ENCODE measurements at places on chromosomes 5 and 9.

- DNase-seq: no peak
Measured at GRCh38 chr9:3855929-3856328, 330.1 kb upstream of the RFX3 start.

GRCh38 chr5:102211165-102211564 lies 84.9 kb downstream of the SLCO4C1 start:
- DNase-seq: no peak

DNA sequence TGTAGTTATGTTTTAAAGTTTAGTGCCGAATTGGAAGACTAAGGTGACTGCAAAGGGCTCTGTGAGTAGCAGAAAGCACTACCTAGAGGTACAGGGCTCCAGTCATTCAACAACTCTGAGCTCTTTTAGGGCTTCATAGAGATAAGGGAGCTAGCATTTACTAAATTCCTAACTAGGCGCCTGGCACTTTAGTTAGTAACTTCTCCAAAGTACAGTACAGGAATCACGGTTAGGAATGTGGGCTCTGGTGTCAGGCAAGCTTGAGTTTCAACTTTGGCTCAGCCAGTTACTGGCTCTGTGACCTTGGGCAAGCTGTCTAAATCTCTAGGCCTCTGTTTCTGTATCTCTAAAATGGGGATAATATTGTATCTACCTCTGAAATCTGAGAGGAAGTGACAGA lies 115.3 kb downstream of the SLIT3 start:
- DNase-seq: no peak

DNA sequence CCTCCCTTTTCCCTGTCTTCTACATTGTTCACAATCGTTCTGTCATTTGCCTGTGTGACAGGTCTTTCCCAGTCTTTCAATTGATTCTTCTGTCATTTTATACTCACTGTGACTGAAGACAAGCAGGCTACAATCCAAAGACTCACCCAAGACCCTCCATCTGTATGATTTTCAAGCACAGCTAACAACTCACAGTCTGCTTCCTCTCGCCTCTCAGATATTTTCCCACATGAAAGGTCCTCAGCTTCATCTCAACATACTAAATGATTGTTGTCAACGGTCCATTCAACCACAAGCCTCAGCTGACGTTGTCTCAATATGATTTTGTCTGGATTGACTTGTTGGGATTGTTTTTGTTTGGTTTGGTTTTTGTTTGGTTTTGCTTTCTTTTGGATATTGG lies 346.5 kb downstream of the NFIB start:
- no peak for DNase-seq

DNA sequence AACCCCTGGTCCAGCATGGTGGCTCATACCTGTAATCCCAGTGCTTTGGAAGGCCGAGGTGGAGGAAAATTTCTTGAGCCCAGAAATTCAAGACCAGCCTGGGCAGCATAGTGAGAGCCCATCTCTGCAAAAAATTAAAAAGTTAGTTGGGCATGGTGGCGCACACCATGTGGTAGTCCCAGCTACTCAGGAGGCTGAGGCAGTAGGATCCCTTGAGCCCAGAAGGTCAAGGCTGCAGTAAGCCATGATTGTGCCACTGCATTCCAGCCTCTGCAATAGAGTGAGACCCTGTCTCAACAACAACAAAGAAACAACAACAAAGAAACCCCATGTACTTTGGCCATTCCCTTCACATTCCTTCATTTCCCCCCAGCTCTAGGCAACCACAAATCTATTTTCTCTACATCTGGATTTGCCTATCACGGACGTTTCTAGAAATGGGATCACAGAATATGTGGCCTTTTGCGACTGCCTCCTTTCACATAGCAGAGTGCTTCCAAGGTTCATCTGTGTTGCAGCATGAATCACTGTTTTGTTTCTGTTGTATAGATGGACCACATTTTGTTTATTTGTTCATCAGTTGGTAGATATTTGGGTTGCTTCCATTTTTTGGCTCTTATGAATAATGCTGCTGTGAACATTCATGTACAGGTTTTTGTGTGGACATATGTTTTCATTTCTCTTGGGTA lies 17.9 kb downstream of the MIGA2 start:
- no peak for DNase-seq

- DNase-seq: no peak
Measured at GRCh38 chr5:64221911-64222310, 56.3 kb downstream of the RNF180 start.

GRCh38 chr9:91817493-91818224 lies 132.4 kb downstream of the ROR2 start:
- peak; percentile 90 for DNase-seq

- no peak for DNase-seq
Measured at GRCh38 chr5:15927710-15928380, 251.7 kb downstream of the MARCHF11 start.

- no peak for DNase-seq
Measured at GRCh38 chr5:179411161-179411841, 66.0 kb upstream of the ADAMTS2 start.

- no peak for DNase-seq
Measured at GRCh38 chr9:76878933-76879332, 27.0 kb downstream of the PRUNE2 start.

GRCh38 chr5:35819026-35819425 lies 37.7 kb upstream of the IL7R start:
- no peak for DNase-seq

DNA sequence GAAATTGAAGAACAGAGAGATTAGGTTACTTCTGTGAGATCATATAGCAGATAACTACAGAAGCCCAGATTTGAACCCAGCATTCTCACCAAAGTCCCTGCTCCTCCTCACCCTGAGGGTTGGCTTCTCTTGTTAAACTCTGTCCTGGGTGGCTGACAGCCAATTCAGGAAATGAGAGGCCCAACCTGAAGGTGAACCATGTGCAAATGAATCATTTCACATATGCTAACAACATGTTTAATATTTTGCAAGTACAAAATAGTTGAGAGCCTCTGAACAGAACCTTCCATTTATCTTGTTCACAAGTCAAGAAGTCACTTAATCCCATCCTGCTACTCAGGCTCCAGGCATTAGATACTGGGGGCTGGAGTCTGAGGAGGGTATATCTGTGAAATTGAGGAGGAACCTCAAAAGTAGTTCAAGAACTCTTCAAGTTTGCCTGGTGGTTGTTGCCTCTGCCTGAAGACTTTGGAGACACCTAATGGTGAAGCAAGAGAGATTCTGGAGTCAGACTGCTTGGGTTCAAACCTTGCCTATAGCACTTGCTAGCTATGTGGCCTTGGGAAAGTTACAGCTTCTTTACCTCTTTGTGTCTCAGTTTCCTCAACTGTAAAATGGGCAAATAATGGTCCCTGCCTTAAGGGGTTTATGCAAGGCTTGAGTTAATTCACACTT lies 564.0 kb downstream of the PSAT1 start:
- DNase-seq: peak; percentile 73

DNA sequence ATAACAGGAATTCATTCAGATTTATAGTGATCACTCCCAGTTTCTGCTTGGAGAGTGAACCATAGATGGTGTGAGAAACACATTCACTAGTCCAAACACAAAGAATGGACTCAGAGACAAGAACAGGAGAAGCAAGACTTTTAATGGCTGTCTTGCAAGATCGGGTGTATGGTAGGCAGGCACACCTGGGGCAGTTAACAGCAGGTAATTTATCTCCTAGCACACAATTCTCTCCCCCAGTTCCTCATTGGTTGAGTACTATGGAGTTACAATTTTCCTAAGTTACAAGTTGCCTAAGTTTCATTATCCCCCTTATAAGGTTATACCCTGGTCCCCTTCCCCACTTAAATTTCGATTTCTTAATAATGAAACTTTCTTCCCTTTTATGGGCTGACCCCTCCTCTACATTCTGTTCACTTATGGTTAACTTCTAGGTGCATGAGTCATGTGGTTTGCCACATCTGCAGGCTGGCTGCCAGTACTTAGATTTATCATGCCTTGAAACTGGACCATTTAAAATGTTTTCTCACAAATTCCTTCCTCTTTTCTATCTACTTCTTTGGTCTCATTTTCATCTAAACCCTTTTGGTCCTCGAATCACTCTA lies 623.3 kb downstream of the HINT1 start:
- DNase-seq: peak; percentile 82

- no peak for DNase-seq
Measured at GRCh38 chr9:68672215-68672614, 32.8 kb upstream of the PIP5K1B start.

DNA sequence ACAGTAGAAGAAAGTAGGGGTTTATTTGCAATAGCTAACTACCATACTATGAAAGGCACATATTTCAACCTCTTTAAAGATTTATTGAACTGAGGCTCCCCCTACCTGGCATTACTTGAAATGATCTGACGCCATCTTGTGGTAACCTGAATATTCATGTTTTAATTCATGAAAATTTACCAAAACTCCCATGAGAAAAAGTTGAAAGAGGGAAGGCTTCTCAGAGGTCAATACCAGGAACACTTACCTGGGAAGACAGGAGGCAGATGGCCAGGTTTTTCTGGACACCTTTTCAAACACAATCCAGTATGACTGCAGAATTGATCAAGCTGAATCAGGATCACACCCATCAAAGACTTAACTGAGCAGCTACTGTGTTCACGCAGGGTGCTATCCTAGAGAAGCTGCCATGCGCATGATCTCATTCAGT lies 9.4 kb downstream of the PRELID2 start:
- peak; percentile 60 for DNase-seq

- no peak for DNase-seq
Measured at GRCh38 chr5:81167544-81167943, 65.6 kb upstream of the CKMT2 start.

DNA sequence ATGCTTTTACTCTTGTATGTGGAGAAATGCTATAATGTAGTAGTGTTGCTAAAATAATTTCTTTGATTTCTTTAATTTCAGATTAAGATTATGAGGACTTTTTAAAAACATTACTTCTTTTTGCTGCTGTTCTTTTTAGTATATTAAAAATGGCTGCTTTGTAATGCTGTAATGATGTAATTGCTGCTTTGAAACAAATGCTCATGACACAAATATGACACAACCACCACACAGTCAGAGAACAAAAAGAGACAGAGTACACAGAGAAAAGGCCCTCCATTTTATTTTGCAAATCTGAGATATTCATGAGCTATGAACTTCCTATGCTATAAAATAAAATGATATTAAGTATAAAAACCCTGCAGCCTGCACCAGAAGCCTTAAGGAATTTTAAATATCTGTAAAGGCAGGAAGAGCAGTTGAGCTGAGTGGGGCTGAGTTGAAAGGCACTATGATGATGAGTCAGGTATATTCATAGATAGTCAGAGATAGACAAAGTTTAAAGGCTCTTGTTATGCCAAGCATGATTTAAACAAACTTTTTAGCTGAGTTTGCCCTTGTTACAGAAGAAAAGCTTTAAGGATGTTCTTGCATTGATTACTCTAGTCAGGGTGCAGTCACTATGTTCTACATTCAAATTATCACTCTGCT lies 5.1 kb upstream of the POU5F2 start:
- DNase-seq: peak; percentile 58

DNA sequence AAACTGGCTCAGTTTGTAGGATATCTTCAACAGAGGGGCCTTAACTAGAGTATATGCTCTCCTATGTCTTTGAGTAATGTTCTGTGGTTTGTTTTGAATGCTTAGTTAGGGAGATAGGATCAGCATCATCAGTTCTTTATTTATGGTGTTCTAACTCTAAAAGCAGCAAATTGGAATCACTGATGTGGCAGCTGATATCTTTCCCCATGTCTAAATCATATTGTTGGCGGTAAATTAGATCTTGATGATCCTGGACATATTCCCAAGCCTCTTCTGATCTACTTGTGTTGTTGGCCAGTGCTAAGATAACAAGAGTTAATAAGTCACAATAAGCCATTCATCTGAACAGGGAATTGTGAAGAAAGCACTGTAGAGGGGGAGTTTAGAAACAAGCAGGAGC lies 332.4 kb upstream of the DAB2 start:
- peak; percentile 99 for DNase-seq

GRCh38 chr5:38060354-38060753 lies 198.0 kb upstream of the EGFLAM start:
- peak; percentile 82 for DNase-seq

GRCh38 chr5:172479034-172479783 lies 24.9 kb upstream of the SH3PXD2B start:
- peak; percentile 77 for DNase-seq

GRCh38 chr9:92661743-92662142 lies 8.2 kb downstream of the IPPK start:
- no peak for DNase-seq

- no peak for DNase-seq
Measured at GRCh38 chr9:78316166-78316892, 19.4 kb downstream of the PSAT1 start.

- DNase-seq: peak; percentile 31
Measured at GRCh38 chr5:138230261-138230660, 17.1 kb upstream of the CDC23 start.

GRCh38 chr9:130682421-130683121 lies 11.0 kb upstream of the EXOSC2 start:
- DNase-seq: peak; percentile 60

DNA sequence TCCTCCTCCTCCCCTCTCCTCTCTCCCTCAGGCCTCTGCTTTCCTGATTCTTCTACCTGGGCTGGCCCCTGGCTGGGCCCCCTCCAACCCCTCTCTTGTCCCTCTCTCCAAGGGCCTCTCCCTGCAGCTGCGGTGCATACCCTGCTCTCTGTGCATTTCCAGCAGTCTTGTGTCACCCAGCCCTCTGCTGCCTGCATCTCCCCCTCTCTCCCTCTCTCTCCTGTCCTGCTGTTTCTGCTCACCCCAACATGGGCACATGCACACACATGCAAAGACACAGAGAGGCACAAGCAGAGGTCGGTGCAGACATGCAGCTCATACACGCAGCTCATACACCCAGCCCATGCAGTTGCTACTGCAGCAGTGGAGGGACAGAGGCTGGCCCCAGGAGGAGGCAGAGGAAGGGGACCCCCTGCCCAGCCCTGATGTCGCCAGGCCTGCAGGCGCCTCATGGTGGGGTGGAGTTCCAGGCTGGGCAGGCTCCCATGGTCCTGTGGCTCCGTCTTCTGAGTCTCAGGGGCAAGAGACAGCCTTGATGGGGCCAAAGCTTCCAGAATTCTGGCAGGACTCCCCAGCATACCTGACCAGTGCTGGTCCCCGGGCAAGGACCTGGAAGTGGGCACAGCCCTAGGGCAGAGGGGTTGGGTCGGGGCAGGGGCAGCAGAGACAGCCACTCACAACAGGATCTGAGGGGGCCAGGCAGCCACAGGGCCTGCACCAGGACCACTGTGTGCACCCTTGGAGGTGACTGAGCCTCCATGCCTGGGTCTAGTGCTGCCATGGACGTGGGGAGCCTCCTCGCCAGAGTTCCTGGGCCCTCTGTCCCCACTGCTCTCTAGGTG lies 216.9 kb downstream of the C9orf50 start:
- no peak for DNase-seq

DNA sequence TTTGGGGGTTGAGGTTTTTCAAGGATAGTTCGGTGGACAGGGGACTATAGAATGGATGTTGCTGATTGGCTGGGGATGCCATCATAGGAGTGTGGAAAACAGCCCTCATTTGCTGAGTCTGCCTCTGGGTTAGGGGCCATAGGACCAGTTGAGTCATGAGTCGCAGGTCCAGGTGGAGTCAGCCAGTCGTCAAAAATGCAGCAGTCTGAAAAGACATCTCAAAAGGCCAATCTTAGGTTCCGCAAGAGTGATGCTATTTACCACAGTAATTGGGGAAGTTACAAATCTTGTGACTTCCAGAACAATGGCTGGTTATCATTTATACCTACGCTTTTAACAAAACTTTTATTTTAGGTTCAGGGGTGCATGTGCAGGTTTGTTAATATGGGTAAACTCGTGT lies 276.0 kb upstream of the DMRT1 start:
- DNase-seq: no peak

Measured in amniotic epithelial cell (primary cell).